ENCODE measurements at places on chromosomes 11 and 22.

DNA sequence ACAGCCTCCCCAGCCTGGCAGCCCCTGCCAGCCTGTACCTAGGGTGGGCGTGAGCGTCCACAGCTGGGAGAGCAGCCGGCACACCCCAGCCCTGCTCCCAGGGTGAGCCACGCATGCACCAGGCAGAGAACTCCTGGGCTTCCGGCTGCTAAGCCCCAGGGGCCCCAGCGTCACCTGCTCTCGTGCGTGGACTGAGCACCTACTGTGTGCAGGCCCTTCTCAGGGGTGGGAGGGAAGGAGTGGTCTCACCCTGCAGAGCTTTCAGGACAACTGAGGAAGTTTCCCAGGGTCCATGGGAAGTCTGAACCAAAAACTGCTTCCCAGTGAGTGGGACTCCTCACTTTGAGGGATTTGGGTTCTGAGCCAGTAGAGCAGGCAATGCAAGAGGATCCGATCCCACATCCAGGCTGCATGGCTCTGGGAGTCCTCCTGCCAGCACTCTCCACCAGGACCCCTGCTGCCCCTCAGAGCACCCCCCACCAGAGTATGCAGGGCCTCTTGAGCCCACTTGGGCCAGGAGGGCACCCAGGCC is 47.1 kb upstream of the PRODH start:
- no peaks in the 10 kb centered on the region for H3K4me1 ChIP-seq
- no peak for DNase-seq
- H3K36me3 ChIP-seq = no peaks in the 10 kb centered on the region
- H3K27me3 ChIP-seq = no peaks in the 10 kb centered on the region

DNA sequence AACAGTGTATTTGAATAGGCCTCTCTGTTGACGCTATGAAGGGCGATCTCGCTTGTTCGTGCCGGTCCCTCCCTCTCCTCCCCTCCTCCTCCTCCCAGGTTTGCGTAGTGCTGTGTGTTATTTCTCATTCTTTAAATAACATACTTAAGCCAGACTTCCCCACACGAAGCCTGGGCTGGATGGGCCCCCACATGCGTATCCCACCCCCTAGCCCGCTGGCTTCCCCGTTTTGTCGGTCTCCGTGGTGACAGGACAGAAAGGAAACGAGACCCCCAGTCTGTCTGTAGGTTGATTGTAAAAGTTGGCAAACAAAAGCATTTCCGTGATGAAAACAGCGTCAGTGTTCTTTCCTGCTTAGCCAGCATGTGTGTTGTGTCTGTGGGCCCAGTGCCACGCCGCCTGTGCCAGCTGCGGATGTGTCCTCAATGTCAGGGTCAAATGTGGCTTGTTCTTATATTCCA is 27.3 kb downstream of the FAM118A start:
- peaks cover 17% of the 10 kb centered on the region for H3K36me3 ChIP-seq
- no peak overlapping the region for H3K4me3 ChIP-seq
- H3K27me3 ChIP-seq = no peaks in the 10 kb centered on the region
- DNase-seq = peak; percentile 75
- peak overlapping the region; percentile 36 for H3K27ac ChIP-seq

DNA sequence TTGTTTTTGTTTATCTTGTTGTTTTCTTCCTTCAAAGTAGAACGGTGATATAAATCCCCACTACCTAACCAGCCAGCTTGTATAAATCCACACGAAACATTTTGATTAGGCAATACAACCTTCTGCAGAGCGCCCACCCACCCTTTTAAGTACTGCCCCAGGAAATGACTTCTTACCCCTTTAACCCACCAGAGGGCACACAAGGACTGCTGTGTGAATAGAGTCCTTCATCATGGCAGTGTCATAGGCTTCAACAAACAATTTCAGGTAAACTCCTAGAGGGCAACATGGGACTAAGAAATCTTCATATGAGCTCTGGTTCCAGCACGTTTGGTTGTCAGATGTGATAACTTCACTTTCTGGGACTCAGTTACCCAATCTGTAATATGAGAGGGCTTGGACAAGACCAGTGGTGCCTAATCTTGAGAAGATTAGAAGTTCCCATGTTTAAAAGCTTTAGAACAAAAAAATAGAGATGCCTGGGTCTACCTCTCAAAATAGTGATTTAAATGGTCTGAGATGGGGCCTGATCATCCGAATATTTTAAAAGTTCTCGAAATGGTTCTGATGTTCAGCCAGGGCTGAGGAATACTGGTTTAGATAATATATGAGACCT is 56.1 kb downstream of the PIWIL4 start:
- H3K4me3 ChIP-seq = no peak overlapping the region
- peak; percentile 58 for DNase-seq
- H3K27me3 ChIP-seq = no peaks in the 10 kb centered on the region
- peaks cover 6% of the 10 kb centered on the region for H3K4me1 ChIP-seq
- no peak overlapping the region for H3K27ac ChIP-seq

DNA sequence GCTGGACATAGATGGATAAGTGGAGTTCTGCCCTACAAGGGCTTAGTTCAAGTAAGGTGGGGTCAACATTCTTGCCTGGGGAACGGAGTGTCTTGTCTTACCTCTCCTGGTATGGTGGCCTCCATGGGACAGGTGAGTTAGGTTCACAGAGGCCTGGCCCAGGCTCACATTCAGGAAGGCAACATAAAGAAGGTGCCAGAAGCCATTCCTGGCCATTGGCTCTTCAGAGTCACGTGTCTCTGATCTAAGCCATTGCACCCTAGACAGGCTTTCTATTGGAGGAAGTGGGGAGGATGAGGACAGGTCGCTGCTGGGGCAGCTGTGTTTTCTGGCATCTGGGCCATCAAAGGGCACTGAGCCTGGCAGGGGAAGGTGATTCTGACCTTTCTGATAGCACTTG is 14.8 kb downstream of the LMO2 start:
- no peaks in the 10 kb centered on the region for H3K4me1 ChIP-seq
- H3K27ac ChIP-seq = no peak overlapping the region
- no peak for DNase-seq
- H3K27me3 ChIP-seq = no peaks in the 10 kb centered on the region
- no peak overlapping the region for H3K4me3 ChIP-seq
- H3K36me3 ChIP-seq = no peaks in the 10 kb centered on the region

- H3K27ac ChIP-seq = no peak overlapping the region
- no peaks in the 10 kb centered on the region for H3K27me3 ChIP-seq
- peaks cover 10% of the 10 kb centered on the region for H3K4me1 ChIP-seq
- no peaks in the 10 kb centered on the region for H3K36me3 ChIP-seq
- no peak for DNase-seq
These were observed 17.8 kb upstream of the CSNK1E start for GRCh38 chr22:38335077-38335476.

GRCh38 chr11:17171916-17172315 is 35.9 kb downstream of the PIK3C2A start:
- peaks cover 3% of the 10 kb centered on the region for H3K36me3 ChIP-seq
- H3K4me1 ChIP-seq = no peaks in the 10 kb centered on the region
- no peak for DNase-seq
- no peaks in the 10 kb centered on the region for H3K27me3 ChIP-seq
- no peak overlapping the region for H3K4me3 ChIP-seq
- H3K27ac ChIP-seq = no peak overlapping the region

- H3K4me3 ChIP-seq = peak overlapping the region; percentile 85
- H3K27ac ChIP-seq = peak overlapping the region; percentile 95
- DNase-seq = peak; percentile 50
- H3K4me1 ChIP-seq = peaks cover 35% of the 10 kb centered on the region
- peaks cover 10% of the 10 kb centered on the region for H3K36me3 ChIP-seq
These were observed 668 bp downstream of the MADD start for GRCh38 chr11:47270331-47271271.

DNA sequence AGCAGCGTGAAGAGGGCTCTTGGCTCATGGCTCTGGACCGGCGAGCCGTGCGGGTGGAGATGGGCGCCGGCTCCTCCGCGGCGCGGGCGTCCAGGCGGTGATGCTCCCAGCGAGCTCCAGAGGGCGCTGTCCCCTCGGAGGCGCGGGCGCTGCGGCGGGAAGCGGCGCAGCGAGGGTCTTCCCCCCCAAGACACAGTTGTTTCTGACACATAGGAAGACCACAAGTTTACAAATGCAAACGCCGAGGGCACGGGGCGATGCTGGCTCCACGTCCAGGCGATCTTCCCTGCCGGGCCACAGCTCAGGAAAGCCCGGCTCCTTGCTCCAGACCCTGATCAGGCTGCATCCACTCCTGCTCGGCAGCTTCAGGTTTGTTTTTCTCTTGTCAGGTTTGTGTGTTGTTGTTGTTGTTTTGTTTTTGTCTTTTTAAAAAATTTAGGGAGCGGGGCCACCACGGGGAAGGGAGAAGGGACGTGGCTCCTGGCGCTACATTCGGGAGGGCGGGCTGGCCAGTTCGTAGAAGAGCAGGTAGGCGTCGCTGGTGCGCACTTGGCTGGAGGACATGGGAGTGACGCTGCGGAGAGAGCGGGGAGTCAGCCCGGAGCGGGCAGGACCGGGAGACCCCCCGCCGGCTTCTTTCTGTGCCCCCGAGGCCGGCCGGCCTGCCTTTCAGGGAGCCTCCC is 10.0 kb upstream of the MFRP start:
- H3K27ac ChIP-seq = no peak overlapping the region
- H3K4me3 ChIP-seq = no peak overlapping the region
- peaks cover 27% of the 10 kb centered on the region for H3K4me1 ChIP-seq
- no peaks in the 10 kb centered on the region for H3K27me3 ChIP-seq
- DNase-seq = no peak

DNA sequence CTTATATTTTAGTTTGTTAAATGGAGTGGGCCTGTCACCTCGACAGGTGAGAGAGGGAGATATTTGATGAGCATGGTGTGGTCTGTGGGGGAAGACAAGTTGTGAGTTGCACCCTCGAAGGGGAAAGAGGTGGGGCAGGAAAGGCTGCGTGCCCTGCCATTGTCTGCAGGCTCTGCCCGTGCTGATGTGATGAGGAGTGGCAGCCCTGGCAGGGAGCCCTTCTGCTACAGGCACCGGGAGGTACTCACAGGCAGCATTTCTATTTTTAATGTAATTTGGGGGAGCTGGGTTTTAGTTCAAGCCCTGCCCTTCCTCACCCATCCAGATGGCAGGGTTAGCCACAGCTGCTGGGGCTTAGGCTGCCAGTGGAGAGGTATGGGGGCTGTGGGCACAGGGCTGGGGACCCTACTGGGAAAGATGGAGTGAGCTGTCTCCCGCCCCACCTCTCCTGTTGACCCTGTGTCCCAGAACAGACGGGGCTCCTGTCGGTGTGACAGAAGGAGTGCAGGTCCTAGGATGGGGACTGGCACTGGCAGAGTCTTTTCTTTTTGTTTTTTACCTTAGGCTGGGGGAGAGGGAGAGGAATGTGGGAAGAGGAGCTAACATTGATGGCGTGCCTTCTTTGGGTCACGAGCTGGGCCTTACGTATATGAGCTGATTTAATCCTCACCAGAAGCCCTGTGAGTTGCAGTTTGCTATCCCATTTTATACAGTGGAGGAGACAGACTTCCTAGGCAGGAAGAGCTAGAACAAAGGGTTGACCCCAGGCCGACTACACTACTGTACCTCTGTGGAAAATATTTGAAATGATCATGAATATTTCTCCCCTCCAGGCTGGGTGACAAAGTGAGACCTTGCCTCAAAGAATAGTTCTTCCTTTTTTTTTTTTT is 51.6 kb downstream of the CEP164 start:
- DNase-seq = no peak
- no peaks in the 10 kb centered on the region for H3K27me3 ChIP-seq
- H3K4me3 ChIP-seq = no peak overlapping the region

- no peaks in the 10 kb centered on the region for H3K4me1 ChIP-seq
- H3K4me3 ChIP-seq = no peak overlapping the region
- DNase-seq = no peak
These were observed 140.2 kb downstream of the SPATA19 start for GRCh38 chr11:133705074-133705648.

DNA sequence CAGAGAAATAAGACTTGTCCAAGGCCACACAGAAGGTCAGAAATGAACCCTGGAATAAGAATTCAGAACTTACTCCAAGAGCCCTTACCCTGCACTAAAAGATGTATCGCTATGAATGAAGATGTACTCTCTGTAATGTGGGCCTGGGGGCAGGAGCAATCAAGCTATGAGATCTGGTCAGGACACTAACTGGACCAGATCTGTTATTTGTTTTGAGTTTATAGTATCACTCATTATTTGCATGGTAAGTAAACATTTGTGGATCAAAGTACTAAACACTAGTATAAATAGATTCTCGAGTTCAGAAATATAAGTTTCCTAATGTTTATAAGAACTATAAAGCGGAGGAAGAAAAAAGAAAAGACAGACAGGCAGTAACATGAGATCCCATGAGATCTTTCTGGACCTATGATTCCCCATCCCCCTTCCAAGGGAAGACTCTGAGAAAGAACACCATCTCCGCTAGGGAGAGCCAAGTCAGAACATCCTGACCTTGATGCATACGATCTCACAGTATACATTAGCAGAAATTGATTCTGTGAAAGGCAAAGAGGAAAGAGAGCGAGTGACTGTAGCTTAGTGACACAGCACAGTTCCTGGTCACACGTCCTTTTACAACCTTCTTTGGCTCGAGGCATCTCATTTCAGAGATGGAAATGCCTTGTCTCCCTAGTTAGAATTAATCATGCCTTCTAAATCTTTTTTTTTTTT is 71.2 kb downstream of the USP35 start:
- H3K36me3 ChIP-seq = no peaks in the 10 kb centered on the region
- H3K27ac ChIP-seq = no peak overlapping the region
- no peak for DNase-seq
- no peak overlapping the region for H3K4me3 ChIP-seq
- peaks cover 12% of the 10 kb centered on the region for H3K4me1 ChIP-seq

DNA sequence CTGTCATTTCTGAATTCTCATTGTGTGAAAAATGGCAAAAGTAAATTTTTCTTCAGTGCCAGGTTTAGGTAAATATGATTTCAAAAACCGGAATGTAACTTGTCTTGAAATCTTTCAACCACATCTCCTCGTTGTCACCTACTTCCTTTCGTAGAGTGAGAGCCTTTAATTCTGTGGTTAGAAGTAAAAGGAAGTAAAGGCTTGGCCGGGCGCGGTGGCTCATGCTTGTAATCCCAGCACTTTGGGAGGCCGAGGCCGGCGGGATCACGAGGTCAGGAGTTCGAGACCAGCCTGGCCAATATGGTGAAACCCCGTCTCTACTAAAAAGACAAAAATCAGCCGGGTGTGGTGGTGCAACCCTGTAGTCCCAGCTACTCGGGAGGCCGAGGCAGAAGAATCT is 29.8 kb downstream of the SGSM3 start:
- H3K4me1 ChIP-seq = peaks cover 26% of the 10 kb centered on the region
- H3K4me3 ChIP-seq = no peak overlapping the region
- H3K27ac ChIP-seq = no peak overlapping the region
- no peak for DNase-seq

- H3K4me3 ChIP-seq = no peak overlapping the region
- H3K27ac ChIP-seq = no peak overlapping the region
- H3K27me3 ChIP-seq = no peaks in the 10 kb centered on the region
- no peak for DNase-seq
- H3K36me3 ChIP-seq = no peaks in the 10 kb centered on the region
These were observed 51.8 kb downstream of the IGSF9B start for GRCh38 chr11:133904818-133905515.

- no peak overlapping the region for H3K27ac ChIP-seq
- DNase-seq = no peak
- H3K4me1 ChIP-seq = no peaks in the 10 kb centered on the region
- no peaks in the 10 kb centered on the region for H3K36me3 ChIP-seq
- H3K4me3 ChIP-seq = no peak overlapping the region
These were observed 57.6 kb downstream of the KCNC1 start for GRCh38 chr11:17792161-17792560.

- no peak overlapping the region for H3K4me3 ChIP-seq
- H3K36me3 ChIP-seq = no peaks in the 10 kb centered on the region
- no peaks in the 10 kb centered on the region for H3K27me3 ChIP-seq
- peak; percentile 94 for DNase-seq
- H3K27ac ChIP-seq = peak overlapping the region; percentile 77
These were observed 23.6 kb downstream of the DUSP8 start for GRCh38 chr11:1548221-1549070.

Data from body of pancreas (tissue), 4 donors.